Urinary bladder (tissue), 4 donors: ENCODE measurements at places on chromosomes 7 and 10. TPM values are rescaled to one million over a fixed set of nuclear protein-coding genes. Genes with fewer than 3 reads are reported as not detected.

DNA sequence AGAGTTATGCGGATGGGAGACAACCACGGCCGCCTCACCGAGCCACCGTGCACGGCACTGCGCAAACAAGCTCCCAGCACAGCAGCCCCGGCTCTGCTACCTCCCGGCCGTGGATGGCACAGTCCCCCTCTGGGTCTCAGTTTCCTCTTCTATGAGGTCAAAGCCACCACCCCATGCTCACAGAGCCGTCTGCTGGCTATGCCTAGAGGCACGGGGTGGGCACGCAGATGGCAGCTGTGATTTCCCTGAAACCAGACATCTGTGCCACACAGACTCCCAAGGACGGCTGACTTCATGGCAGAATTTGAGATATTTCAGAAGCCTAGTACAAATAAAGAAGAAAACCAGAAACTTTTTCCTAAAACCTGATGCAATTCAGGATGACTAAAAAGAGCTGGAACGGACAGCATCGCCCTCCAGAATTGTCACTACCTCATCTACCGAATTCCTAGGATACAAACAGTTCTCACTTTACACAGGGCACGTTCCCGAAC is 73.2 kb downstream of the AMZ1 start:
- DNase-seq = no peak

FAM200A gene
- polyA plus RNA-seq = 4.4 TPM

CPA1 gene
- polyA plus RNA-seq = 0.71 TPM

DNA sequence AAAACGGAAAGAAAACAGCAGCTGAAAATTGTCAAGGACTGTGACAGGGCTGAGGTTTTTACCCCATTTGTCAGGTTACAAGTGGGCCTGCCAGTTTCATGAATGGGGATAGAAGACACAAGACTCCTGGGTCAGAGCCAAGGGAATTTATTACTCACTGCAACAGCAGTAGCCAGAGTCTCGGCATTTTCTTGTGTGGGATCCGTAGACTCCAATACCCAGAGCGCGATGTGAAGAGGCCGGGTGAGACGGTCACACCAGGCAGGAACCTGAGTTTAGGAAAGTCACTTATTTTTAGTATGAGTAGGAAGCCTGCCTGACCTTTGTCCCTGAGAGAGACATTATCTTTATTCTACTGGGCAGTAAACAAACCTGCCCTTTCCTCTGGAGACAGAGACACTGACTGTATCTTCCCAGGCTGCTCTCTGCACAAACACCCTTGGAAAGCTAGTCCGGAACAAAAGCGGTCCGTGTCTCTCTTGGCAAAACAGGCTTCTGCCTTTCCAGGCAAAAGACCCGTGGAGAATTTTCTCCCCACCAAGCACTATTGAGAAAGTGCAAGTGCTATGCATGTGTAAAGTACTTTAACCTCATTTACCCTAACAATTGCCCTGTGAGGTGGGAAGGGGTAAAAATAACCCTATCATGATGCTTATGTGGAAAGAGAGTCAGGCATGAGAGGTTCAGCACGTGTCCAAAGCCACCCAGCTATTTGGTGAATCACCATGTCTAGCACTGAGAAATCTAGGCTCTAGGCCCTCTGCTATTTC is 58.4 kb downstream of the JCAD start:
- DNase-seq = no peak

GRM8 gene
- 2.1 TPM for polyA plus RNA-seq

- DNase-seq = no peak
Observed at GRCh38 chr7:134651991-134652390, 5.3 kb downstream of the BPGM start.

- DNase-seq = no peak
Observed at GRCh38 chr10:69562731-69563254, 10.4 kb downstream of the NEUROG3 start.

DNA sequence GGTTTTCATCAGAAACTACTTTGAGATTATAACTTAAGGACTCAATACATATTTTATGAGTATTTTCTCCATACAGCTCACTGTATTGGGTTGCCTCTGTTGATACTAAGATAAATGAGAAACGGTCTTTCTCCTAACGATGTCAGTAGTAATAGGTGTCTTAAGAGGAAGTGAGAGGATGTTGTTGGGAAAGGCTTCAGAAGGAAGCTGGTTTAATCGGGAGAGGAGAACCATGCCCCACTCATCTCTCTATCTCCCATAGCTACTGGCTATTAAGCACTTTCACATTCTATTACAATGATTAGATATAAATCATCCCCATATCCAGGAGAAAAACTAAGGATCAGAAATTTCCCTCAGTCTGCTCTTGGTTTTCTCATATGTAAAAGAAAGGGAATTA is 2.0 kb downstream of the CLEC5A start:
- no peak for DNase-seq

GRCh38 chr10:75607576-75607975 is 176.2 kb downstream of the LRMDA start:
- DNase-seq = no peak

DNA sequence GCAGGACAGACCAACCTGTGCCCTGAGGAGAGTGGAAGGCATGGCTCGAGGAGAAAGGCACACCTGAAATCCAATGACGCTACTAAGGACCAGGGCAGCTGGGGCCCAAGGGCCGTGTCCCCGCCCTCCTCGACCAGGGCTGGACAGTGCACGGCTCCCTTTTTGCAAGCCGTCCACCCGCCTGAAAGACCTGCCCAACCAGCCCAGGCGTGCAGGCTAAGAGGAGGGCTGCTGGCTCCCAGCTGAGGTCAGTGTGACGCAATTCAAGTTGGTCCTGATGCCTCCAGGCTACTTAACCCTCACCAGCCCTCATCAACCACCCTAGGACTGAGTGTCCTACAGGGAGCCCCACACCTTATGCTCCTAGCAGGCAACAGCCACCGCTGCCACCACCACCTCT is 69.3 kb downstream of the DLG5 start:
- no peak for DNase-seq

DNA sequence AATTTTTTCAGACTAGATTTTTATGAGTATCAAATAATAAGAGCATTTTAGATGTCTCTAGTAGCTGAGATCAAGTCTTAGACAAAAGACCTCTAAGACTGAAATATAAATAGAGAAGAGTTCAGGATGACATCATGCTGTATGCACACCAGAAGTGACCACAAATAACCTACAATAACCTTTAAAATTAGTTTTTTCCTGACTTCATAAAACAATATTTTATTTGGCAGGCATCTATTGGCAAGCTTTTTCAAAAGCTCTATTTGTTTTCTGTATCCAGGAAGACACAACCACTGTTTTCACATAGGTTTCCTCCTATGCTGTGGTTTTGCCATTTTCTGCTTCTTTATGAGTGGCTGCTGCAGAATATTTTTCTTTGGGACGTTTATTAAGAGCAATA is 359.1 kb downstream of the CRPPA start:
- no peak for DNase-seq

ITPRID1 gene
- polyA plus RNA-seq = not detected

- no peak for DNase-seq
Observed at GRCh38 chr7:156739596-156739995, 99.0 kb downstream of the RNF32 start.

- no peak for DNase-seq
Observed at GRCh38 chr7:19080093-19080492, 37.3 kb downstream of the TWIST1 start.

DNA sequence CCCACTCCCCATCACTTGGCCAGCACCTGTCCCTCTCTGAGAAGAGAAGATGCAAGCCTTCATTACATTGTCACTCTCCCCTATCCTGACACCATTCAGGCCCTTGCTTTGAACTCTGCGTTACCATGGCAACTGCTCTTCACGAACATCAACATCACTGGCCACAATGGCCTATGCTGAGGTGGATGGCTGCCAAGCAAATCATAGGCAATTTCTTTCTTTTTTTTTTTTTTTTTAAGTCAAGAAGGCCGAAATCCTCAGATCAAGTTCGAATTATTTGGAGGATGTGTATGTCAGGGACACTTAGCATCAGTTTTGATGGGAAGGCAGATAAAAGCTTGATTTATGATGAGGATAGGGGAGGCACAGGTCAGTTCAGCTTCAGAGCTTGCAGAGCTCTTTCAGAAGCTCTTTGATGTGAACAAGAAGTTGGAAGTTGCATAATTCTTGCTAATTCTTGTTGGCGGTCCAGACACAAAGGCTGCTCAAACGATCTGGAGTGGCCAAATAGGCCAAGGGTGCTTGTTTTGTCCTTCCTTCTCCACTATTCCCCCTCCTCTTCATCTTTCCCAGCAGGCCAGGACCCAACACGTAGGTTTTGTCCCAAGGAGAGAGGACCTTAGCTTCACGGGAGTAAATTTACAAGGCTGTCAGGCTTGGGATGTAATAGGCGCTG is 179.9 kb upstream of the NPVF start:
- DNase-seq = no peak

DNA sequence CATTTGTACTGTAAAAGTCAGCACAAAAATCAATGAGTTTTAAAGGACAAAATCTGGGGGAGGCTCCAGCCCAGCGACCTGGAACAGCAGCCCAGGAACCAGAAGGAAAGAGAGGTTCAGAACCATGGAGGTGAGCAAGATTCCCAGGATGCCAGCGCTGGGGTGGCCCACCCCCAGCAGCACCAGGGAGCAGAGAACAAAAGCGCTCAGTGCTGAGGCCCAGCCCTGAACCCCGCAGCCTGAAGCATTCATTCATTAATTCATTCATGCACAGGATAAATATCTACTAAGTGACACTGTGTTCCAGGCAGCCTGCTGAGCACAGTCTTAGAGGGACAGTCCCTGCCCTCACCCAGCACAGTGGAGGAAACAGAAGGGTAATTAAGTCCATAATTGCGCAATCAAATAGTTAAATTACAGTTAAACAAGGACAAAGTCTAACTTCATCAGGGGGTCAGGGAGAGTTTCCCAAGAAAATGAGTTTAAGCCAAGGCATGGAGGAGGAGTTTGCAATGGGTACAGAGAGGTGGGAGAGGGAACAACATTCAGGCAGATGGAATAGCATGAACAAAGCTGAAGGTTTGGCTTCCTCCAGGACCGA is 202.3 kb downstream of the GRID1 start:
- DNase-seq = no peak

SLC26A3 gene
- 0.03 TPM for polyA plus RNA-seq

- DNase-seq = no peak
Observed at GRCh38 chr10:132890301-132890700, 52.1 kb downstream of the CFAP46 start.

DNA sequence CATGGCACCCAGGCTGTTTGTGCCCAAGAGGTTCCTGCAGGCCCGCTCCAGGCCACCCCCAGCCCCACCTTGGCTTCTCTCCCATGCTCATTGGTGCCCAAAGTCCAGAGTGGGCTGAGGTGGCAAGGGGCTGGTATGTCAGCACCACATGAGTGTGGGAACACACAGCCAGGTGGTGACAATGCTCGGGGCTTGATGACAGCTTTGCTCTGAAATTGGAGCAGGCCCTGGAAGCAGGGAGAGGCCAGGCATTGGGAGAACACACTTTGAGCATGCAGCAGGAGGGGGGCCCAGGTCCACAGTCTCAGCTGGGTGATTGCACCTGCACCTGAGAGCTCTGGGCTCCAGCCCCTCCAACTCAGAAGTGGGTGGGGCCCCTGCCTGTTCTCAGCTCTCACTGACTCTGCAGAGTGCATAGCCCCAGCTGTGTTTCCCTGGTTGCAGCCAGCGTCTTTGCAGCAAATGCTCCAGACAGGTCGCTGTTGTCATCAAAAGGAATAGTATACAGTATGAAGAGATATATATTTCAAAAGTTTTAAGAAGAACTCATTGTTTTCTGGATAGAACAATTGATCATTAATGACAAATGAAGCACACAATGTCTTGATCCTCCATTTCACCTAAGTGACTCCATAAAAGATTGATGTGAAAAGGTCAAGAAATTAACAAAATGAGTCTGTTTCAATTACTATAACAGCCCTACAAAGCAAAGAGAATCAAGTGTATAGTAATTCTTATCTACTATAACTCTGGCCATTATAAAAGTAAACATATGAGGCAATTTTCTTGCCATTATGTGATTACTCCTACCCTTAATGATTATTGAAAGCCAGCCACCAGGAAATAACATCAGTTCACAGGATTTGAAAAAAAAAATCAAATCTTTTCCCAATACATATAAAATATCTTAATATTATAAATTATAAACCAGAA is 848.1 kb downstream of the PCDH15 start:
- no peak for DNase-seq

MTERF1 gene
- polyA plus RNA-seq = 6.4 TPM

- no peak for DNase-seq
Observed at GRCh38 chr10:48594371-48594770, 10.5 kb downstream of the ARHGAP22 start.

GRCh38 chr7:45653209-45653907 is 79.2 kb downstream of the ADCY1 start:
- no peak for DNase-seq

DNA sequence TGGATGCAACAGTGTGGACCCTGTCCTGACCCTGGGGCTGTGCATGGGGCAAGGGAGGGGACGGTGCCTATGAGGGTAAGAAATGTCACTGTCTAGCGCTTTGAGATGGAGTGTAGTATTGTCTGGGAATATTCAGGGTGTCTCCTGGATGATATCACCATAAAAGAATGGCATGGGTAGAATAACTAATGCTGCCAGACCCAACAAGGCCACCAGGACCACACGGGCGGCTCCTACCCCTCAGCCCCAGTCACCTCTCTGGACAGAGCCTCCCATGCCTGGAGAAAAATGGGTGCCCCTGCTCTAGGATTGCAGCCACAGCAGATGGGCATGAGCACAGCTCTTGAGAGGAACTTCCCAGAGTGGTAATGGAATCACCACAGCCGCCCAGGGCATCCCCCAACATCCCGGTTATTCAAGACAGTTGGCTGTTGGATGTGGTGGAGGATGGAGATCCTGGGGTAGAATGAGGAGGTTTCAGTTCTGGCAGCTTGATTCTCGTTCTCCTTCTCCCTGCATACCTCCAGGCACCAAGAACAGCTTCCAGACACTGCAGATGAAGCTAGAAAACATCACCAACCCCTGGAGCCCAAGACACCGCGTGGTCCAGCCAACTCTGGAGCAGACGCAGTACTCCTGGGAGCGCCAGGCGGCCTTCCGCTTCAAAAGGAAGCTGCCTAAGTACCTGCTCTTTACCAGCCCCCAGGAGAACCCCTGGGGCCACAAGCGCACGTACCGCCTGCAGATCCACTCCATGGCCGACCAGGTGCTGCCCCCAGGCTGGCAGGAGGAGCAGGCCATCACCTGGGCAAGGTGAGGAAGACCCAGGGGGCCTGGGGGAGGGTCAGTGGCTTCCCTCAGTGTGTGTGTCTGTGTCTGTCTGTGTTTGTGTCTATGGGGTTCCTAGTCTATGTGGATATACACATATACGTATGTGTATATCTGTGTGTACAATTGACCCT is 6.2 kb downstream of the AOC1 start:
- DNase-seq = no peak

MEOX2 gene
- 5.6 TPM for polyA plus RNA-seq

- no peak for DNase-seq
Observed at GRCh38 chr7:41367967-41368882, 334.7 kb downstream of the INHBA start.

- no peak for DNase-seq
Observed at GRCh38 chr10:27494116-27494805, 9.8 kb upstream of the RAB18 start.

CHPF2 gene
- polyA plus RNA-seq = 23.0 TPM

GRCh38 chr10:70308121-70309060 is 24.6 kb upstream of the NPFFR1 start:
- no peak for DNase-seq
